Caco-2 (cell line): ENCODE measurements at places on chromosomes 4 and X.

DNA sequence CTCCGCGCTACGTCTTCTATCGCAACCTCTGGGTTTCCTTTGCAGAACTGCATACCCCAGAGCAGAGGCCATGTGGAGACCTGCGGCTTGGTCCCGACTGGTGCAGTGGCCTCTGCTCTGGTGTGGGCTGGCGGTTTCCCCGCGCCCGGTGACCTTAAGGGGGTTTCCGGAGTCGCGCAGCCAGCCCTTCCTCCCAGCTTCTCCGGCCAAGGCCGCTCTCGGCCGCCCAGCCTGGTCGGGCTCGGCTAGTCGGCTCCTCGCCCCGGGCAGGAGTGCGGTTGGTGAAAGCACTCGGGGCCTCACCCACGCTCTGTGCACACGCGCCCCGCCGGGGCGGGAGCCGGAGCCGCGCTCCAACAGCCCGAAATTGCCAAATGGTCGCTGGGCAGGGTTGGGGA, 84.9 kb downstream of the BCOR start:
- no peak for DNase-seq

DNA sequence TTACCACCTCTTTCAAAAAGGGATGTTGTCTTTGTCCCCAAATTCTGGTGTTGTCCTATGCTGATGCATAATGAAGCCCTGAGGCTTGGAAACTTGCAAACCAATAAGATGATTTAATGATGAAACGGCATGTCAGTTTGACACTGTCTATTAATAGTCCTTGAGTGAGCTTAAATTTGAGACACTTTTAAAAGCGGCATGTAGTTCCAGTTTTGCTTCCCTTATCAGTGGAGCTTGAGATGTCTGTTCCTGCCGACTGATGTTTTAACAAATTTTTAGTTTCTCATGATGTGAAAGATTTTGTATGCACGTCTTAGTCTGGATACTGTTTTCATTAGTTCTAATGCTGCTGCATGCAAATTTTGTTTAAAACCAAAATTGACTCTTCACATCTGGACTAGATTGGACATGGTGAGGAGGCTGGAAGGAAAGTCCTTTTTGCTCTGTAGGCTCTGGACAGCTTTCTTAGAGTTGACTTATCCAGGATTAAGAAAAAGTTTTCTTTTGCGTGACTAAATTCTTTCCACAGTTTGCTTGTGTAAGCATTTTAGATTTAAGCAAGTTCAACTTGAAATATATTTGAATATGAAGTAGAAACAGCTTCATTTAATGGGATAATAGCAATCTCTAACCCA, 11.7 kb downstream of the C1GALT1C1 start:
- DNase-seq: no peak

- no peak for DNase-seq
These were observed 245.0 kb upstream of the GPC4 start for GRCh38 chrX:133660281-133660680.

DNA sequence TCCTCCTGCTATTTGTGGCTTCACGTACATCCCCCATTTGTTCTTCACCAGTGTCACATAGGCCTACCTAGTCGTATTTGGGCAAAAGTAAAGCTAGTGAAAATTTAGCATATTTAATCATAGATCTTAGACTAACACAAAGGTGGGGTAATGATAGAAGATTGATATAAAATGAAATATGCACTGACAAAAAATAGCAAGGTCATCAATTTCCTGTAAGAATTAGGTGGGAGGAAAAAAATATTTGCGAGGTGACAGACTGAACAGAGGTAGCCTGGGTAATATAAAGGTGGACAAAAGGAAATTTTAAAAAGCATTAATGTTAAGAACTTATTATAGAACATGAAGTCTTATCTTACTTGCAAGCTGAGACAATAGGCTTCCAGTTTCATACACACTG, 239.9 kb downstream of the PCDH10 start:
- DNase-seq: no peak

DNA sequence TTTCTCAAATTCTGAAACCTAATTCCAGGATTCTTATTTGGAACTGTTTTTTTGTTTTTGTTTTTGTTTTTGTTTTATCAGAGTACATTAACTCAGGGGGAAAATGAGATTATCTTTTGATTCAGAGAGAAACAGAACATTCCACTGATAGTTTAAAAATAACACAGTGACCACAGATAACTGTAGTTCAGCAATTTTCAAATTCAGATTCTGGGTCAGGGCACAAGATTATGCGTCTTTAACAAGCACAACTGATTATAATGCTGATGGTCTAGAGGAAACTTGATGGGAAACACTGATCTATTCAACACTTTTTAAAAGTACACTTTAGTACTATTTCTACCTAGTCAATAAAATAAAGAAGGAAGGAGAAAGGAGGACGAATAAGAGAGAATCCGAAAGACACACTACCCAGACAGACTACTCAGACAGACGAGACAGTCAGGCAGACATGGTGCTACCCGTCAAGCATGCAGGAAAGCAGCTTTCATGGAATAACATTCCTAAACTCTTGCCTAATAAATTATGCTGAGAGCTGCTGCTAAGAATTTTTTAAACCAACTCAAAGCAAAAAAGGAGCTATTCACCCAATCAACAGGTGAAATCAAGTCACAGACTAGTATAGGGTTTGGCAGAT, 59.0 kb downstream of the APBB2 start:
- DNase-seq: no peak

DNA sequence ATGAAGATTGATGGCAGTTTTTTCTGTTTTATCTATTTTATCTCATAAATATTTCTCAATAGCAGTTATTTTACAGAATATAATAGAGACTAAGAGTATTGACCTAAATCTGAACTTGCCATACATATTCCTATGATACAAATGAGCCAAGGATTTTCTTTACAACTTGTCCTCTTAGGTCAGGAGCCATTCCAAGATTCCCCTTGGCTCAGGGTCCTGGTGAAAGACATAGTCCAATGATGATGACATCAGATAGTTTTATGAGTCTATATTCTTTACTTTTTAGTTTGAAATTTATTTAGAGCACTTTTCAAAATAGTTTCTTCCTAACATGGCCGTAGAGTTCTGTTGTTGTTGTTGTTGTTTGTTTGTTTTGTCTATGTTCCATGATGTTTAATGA, 869.1 kb upstream of the GRID2 start:
- no peak for DNase-seq

DNA sequence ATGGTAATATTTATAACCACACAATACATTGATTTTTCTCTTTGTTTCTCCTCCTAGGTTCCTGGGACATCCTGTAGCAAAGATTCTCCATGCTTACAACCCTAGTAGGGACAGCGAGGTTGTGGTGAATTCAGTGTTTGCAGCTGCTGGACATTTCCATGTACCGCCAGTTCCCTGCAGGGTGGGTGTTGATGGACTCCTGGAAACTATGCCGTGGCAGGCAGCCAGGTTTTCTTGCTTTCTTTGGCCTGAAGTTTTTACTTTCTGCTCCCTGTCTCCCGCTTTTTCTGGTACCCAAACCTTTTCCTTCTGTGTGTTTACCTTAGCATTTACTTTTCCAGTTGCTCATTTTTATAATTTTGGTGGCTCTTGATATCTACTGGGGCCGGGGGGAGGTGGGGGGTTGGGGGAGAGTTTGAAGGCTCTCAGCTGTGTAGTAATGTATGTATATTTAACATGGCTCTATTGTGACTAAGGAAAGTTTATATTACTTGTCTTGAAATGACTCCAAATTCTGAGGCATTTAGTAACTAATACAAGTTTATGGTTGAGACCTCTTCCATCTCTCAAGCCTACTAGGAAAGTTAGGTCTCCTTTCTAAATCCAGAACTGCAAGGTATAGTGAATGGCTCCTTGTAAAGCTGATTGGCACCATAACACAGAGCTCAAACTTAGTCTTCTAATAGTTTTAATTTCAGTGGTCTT, 89.7 kb downstream of the TMEM131L start:
- no peak for DNase-seq

DNA sequence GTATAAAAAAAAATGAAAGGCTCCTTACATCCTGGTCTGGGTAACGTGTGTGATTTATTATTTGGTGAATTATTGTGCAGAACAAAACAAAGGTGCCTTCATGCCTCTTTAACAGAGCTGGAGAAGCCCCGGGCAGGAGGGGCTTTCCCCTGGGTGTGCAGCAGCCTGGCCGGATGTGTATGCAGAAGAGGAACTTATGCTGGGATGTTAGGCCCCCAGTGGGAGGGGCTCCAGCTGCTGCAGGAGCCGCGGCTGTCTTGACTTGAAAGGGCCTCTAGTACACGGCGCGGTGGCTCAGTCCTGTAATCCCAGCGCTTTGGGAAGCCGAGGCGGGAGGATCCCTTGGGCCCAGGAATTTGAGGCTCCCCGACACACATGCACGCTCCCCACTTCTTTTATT, 16.0 kb downstream of the CCNQ start:
- DNase-seq: no peak

- peak; percentile 79 for DNase-seq
These were observed at the start of gene PRICKLE3 for GRCh38 chrX:49186125-49187027. Gene PRICKLE3 (minus strand): TSS chrX:49186373. CDS start chrX:49186297, 76 bp downstream.

- no peak for DNase-seq
These were observed 56.6 kb downstream of the TMEM131L start for GRCh38 chr4:153522802-153523094.

DNA sequence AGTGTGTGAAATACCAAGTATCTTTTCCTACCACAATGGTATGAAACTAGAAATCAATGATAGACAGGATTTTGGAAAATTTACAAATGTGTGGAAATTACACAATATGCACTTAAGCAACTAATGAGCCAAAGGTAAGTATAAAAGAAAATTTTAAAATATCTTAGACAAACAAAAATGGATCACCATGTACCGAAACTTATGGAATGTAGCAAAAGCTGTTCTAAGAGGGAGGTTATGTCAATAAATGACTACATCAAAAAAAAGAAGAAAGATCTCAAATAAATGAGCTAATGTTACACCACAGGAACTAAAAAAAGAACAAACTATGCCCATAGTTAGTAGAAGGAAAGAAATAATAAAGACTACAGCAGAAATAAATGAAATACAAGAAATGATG, 1084.1 kb downstream of the TECRL start:
- no peak for DNase-seq

- no peak for DNase-seq
These were observed 1316.3 kb downstream of the STIM2 start for GRCh38 chr4:28176942-28177341.
